CD4-positive, CD25-positive, alpha-beta regulatory T cell (primary cell): ENCODE measurements at places on chromosomes 5 and 9. TPM values are rescaled to one million over a fixed set of nuclear protein-coding genes. Genes with fewer than 3 reads are reported as not detected.

DNA sequence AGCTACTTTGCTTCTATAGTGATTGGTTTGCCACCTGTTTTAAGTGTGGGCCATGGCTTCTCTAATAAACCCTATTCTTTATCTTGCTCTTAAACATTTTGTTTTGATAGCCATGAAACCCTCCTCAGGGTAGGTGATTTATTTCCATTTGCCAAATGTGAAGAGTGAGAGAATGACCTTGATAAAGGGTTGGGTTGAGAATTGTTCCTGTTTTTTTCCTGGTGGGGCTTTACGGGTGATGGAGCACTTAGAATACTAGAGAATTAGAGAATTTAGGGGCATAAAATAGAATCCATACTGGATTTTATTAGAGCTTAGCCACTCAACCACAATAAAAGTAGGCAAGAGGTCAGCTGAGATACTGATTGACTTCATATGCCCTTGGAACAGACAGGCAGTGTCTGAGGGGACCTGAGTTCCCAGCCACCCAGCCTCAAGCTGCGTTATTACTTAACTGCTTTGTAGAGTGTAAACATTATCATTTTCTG is 68.9 kb downstream of the COMMD10 start:
- no peak for DNase-seq

- DNase-seq = no peak
Measured at GRCh38 chr5:147532156-147532555, 22.3 kb upstream of the DPYSL3 start.

DNA sequence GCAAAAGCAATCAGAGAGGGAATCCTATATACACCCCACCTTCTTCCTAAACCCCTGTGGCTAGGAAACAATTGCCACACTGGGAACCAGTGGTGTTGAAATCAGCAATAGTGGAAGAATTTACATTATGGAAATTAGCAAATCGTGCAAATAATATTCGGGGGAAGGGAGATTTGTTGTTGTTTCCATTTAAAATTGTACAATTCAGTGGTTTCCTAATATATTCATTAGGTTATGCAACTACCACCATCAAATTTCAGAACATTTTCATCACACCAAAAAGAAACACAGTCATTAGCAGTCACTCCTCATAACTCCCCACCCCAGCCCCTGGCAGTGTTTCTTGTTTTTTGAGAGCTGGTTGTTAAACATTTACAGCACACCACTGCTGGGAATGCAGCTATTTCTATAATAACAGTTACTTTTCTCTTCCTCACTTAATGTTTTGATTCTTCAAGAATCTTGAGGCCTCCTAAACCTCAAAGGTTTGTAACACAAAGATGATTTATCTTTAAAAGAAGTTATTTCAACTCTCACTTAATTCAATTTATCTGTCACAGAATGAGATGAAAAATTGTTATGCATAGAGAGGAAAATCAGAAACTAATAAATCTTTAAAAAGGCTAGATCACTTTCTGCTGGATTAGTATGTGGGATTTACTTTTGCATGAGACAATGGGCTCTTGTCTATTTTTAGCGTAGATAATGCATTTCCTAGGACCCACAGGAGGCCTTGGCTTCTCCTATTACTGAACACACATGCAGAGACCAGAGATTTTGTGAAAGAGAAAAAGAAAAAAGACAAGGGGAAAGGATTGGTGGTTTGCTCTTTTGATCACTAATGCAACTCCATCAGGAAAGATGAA is 91.8 kb upstream of the DAPK1 start:
- no peak for DNase-seq

GRCh38 chr5:160357394-160357793 is 13.0 kb downstream of the C1QTNF2 start:
- no peak for DNase-seq

DNA sequence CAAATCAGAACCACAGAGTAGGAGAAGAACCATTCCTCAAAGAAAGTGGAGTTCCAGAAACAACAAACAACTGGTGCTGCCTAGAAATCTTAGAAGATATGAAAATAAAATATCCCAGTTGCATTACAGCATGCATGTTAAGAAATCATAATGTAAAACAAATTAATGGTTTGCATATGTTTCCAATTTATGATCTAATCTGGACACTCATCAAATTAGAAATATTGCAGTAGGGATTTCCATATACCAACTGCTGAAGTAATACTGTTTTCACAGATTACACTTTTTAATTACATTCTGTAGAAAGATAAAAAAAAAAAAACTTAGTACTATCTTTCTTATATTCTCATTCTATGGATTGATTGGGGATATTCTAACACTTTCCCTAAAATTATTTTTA is 1034.6 kb upstream of the C9orf72 start:
- DNase-seq = no peak

DNA sequence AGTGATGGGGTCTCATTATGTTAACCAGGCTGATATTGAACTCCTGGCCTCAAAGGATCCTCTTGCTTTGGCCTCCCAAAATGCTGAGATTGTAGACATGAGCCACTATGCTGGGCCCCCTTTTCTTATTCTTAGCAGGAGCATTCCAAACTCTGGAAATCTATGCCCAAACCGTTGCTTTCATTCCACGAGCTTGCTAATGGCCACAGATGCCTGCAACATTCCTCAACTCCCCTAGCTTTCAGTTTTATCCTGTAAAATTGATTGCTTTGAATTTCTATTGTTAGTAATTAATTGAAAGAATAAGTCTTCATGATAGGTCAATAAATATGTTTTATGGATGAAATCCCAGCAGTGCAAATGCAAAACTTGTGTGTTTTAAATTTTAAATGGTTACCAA is 564.8 kb upstream of the WWC1 start:
- no peak for DNase-seq

Gene OR1J4
- polyA plus RNA-seq = not detected

Gene PDCD1LG2
- polyA plus RNA-seq = 2.5 TPM

Gene CCL27
- polyA plus RNA-seq = not detected

Gene BTNL8
- not detected for polyA plus RNA-seq

Gene BICD2
- polyA plus RNA-seq = 9.8 TPM
